ENCODE measurements at places on chromosomes 11 and 22.

GRCh38 chr11:82462608-82463242 lies 270.9 kb downstream of the FAM181B start:
- no peak for DNase-seq

GRCh38 chr11:102280245-102280833 lies 36.9 kb upstream of the BIRC3 start:
- DNase-seq, result peak; percentile 49

DNA sequence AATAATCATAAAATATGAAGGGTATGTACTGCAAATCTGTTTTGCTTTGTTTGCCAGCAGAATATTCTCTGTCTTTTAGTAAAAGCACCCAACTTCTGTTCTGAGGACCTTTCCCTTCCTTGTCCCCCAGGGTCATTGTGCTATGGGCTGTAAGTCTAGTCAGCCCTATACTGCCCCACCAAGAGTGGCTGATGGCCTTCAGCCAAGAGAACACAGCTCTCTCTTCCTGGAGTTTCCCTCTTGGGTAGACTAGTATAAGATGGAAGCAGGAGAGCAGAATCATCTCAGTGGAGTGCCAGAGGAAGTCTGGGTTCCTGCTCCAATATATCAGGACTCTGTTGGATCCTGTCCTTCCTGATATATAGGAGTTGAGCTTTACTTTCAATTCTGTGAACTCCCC lies 29.0 kb downstream of the MMP13 start:
- no peak for DNase-seq

DNA sequence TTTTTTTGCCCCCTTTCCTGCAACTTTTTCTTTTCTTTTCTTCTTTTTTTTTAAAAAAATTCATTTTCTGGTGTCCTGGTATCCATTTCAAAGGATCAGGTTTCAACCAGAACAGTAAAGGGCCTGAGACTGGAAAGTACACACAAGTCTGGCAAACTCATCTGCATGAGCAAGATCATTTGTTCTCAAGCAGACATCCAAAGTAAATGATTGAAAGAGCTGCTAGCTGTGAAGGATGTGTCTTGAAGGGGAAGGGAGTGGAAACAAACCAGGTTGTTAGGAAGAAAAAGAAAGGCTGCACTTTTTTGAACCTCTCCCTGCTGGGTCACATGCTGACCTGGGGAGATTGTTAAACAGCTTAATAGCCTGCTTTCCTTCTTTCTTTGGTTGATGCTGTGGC lies 5.3 kb downstream of the YAP1 start:
- peak; percentile 96 for DNase-seq

DNA sequence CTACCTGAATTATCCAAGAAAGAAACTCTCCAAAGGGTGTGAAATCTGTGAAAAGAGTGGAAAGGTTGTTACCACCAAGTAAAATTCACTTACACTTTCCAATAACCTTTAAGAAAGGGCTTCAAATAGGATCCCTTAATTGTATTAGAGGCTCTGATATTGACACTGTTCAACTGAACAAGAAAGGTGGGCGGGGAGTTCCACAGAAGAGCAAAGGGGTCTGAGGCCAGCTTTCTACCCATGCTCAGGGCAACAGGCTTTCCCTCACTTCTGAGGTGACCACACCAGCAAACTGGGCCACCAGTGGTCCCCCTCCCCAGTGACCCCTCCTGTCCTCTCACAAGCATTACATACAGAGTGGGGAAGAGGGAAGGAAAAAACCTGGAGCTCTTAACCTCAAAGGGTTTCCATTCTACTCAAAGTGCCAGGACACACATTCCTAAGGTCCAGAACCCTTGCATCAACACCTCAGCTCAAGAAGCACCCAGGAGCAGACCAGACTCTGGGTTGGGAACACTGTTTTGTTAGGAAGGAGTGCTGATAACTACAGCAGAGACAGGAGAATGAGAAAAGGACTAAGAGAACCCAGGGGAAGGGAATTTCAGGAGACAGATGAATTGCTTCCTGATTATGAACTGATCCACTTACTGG lies 71.6 kb upstream of the AKIP1 start:
- DNase-seq, result no peak

DNA sequence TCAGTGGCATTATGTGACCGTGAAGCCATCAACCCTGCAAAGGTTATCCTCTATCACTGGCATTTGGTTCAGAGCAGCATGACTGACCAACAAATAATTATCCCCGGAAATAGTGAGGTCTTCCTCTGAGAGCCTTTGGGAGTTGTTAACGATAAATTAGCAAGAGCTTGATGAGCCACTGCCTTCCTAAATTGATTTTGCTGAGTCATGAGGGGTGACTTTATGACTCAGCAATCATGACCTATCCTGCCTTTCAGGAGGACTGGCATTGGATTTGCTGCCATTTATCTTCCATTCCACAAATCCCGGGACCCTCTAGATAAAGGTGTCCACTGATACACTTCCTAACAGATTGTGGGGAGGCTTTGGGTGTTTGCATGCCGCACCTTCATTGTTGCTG lies 80.8 kb upstream of the MTNR1B start:
- DNase-seq, result no peak

GRCh38 chr11:60370811-60371298 lies 7.5 kb upstream of the MS4A7 start:
- DNase-seq, result peak; percentile 27

DNA sequence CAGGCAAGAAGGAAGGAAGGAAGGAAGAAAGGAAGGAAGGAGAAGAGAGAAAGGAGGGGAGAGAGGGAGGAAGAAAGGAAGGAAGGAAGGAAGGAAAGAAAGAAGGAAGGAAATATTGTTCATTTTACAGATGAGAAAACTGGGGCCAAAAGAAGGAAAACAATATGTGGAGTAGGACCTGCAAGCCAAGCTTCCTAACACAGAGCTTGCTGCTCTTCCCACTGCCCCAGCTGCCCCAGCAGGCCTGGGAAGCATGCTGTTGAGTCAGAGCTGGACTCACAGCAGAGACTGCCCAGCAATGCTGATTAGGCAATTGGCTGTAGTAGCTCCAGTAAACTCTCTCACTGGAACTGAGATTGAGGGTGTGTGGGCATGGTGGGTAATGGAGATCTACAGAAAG lies 42.6 kb upstream of the SMCO4 start:
- no peak for DNase-seq

- DNase-seq, result no peak
Observed at GRCh38 chr11:67099831-67100324, 19.2 kb upstream of the KDM2A start.

DNA sequence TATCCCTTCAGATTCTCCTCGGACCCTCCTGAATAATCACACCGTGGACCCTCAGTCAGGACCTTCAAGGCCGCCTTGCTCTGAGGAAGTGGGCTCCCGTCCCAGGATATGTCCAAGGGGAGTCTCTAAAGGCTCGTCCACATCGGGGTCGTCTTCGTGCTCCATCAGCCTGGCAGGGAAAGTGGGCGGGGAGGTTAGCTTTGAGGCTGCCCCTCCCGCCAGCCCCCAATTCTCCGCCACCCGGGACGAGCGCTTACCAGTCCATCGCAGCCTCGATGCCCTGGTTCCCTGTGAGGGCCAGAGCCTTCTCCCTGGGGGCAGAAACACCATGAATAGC lies 472 bp downstream of the UBXN1 start:
- DNase-seq, result no peak

DNA sequence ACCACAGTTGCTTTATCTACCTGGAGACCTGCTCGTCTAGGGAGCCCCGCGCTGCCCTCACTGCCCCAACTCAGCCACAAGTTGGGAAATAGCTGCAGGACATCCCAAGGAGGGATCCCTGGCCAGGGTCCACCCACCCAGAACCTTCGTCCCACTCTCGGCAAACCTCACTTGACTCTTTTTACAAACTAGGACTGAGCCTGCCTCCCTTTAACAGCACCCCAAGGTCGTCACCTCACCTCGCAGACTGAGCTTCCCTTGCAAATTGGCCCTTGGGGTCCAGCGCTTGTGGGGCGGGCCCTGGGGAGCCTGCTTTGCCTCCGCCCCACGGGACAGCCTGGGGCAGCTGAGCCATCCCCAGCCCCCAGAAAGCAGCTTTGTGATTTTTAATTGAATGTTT lies 1505.8 kb downstream of the TBC1D22A start:
- no peak for DNase-seq

DNA sequence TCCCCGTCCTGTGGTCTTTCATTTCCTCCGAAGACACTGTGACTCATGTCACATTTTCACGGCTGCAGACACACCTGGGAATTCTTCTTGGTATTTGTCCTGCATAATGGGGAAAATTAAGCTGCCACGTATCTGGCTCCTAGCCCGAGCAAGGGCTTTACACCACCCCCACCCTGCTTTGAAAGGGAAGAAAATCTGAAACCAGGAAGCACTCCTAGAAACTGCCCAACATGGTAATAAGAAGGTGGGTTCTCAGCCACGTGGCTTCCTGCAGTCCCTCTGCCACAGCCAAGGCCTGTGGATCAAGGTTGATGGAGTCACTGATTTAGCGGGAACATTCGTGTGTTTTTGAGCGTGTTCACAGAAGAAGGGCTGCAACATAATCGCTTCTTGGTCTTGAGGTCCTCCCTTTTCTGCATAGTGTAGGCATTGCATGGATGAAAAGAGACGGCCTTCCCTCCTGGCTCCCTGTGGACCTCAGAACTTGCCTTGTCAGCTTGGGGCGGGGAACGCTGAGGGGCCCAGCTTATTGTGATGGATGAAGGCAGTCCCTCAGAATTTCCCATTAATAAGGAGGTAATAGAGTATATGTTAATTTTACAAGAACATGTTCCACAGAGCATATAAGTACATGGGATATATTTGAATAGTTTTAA lies 292.0 kb downstream of the NTM start:
- DNase-seq, result no peak

- no peak for DNase-seq
Observed at GRCh38 chr22:21447694-21448402, 19.3 kb upstream of the TMEM191C start.

GRCh38 chr22:38845004-38845740 lies 1.3 kb upstream of the NPTXR start:
- no peak for DNase-seq

DNA sequence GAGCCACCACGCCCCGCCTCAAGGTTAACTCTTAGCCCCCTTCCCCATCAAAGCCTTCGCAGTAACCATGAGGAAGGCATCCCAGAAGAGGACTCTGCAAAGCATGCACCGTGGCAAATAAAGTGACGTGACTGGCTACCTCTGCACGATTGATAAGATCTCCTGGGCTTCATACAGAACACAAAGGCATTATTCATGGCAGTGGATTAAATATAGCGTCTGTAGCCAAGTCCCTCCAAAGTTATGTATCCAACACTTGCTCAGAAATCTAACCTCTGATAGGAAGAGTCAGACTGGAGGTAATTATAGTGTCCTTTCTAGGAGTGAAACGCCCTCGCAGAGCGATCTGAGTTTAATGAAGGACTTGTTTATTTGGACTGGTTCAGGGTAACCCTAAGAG lies 22.4 kb downstream of the CPT1A start:
- DNase-seq, result no peak

GRCh38 chr11:70694371-70694770 lies 296.0 kb downstream of the CTTN start:
- DNase-seq, result no peak

DNA sequence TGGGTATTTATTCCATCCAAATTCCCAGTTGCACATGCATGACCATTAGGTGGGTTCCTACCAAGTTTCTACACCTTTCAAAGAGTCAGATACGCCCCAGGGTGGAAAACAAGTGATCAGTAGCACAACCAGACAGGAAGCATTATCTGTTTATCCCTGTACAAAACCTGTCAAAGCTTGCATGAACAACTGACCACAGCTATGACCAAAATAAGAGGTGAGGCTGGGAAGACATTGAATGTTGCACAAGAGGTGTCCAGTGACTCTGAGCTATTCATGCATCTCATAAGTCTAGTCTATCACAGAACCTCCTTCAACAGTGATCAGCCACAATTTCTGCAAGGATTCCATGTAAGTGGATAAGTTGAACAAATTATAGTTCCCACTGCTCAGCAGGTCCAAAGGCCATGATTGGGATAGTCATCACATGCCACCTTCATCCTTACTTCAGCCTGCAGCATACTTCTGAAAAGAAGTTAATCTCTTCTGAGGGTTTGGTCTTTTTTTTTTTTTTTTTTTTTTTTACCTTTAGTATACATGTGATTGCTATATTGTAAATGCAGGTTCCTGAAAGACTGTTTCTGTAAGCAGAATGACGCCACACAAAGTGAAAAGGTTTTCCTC lies 28.0 kb upstream of the TMEM45B start:
- DNase-seq, result no peak

GRCh38 chr11:35814720-35815305 lies 129.0 kb upstream of the LDLRAD3 start:
- no peak for DNase-seq

DNA sequence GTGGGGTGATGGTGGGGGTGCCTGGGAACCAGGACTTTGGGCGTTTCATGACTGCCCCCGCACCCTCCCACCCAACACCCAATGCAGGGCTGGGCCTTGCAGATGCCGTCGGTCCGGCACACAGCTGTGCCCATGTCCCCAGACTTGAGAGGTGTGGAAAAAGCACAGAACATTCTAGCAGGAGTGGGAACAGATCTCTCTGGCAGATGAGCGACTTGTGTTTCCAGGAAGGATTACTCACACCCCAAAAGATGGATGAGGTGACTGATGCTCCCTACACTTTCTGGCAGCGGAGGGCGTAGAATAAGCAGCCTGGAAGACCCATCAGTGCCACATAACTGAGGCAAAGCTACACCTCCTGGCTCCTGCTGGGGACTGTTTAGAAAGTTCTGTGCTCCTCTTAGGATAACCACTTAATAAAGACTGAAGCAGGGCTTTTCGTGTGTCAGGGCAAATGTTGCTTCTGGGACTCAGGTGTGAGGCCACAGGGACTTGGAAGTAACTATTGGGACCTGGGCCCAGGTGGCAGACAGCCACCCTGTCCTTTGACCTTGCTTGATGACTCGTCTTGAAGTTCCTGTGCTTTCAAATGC lies 24.2 kb downstream of the FBLN1 start:
- no peak for DNase-seq

GRCh38 chr11:12207384-12208150 lies 97.2 kb downstream of the MICAL2 start:
- no peak for DNase-seq

DNA sequence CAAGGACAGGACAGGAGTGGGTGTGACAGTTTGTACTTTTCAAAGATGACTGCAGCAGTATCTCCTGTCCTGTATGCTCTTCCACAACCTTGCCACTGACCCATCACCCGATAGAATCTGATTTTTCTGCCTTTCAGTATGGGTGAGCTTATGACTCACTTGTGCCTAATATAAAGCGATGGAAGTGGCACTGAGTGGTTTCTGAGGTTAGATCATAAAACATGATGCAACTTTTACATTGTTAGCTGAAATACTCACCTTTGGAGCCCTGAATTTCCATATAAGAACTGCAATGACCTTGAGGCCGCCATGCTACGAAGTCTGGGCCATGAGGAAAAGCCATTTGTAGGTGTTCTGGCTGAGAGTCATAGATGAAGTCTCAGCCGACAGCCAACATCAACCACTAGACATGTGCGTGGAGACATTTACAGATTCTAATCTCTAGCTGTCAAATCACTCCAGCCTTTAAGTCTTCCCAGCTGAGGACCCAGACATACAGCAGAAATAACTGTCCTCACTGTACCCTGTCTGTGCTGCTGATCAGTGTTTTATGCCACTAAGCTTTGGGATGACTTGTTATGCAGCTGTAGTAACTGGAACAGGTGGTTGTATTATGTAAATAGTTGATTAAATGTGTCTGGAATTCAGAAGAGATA lies 105.9 kb upstream of the ARHGAP20 start:
- no peak for DNase-seq

GRCh38 chr11:116457336-116458007 lies 315.3 kb downstream of the BUD13 start:
- no peak for DNase-seq

GRCh38 chr11:17840101-17840548 lies 105.5 kb downstream of the KCNC1 start:
- DNase-seq, result no peak
